AG09319 (cell line): ENCODE measurements at places on chromosomes 7 and 10.

DNA sequence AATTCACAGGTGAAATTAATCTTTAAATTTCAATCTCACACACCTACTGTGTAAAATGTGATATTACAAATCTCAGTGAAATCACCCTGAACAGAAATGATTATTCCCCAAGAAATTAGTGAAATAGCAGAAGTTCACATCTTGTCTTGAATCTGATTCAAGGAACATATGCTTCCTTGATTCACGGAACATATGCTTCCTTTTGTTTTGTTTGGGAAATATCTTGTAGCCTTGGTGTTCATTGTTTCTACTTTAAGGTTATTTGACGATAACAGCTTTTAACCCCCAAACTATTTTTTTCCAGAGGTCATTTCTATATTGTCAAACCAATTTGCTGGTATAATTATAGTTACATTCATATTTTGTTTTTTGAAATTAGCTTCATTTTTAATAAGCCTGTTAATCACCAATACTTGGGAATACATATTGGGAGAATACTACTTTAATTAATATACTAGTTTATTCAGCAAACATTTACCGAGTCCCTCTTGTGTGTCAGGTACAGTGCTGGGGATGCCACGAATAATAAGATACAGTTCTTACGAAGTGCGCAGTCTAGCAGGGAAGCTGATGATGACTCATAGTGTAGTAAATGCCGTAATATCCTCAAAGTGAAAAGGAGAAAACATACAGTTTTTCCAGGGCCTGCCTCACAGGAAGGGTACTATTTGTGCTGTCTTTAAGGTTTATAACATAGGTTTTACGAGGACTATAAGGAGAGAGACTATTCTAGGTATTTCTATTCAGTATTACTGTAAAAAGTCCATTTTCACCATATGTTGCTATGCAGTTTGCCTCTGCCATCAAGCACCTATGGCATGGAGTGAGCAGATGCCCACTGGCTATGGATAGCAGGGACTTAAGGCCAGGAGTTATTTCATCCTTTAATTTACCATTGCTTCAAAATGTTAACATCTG, 32.5 kb downstream of the PRKAR2B start:
- DNase-seq, result no peak

GRCh38 chr10:94010886-94011285, 17.2 kb downstream of the PLCE1 start:
- DNase-seq, result no peak

DNA sequence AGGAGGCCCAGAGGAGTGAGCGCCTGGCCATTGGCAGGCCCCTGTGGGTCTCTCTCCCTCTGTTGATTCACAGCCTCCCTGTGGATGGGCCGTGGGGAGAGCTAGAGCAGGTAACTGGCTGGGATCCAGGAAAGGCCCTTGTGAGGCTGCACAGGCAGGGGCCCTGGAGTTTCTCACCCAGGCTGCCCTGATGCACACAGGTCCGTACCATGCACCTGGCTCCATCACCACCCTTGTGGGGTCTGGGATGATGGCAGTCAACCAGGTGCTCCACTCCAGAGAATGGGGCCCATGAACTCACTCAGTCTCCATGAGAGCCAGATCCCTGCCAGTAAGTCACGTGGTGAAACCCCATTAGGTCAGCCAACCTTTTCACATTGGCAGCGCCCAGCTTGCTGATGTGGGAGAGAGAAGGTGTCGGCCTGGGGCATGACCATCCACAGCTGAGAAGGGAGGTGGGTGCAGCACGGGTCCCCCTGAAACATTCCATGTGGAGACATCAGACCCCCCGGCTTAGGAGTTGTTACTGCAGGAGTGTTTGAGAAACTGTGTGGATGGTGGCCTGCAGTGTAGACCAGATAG, 320.8 kb downstream of the ADARB2 start:
- DNase-seq, result no peak

GRCh38 chr10:44195112-44196007, 189.5 kb downstream of the CXCL12 start:
- peak; percentile 88 for DNase-seq

DNA sequence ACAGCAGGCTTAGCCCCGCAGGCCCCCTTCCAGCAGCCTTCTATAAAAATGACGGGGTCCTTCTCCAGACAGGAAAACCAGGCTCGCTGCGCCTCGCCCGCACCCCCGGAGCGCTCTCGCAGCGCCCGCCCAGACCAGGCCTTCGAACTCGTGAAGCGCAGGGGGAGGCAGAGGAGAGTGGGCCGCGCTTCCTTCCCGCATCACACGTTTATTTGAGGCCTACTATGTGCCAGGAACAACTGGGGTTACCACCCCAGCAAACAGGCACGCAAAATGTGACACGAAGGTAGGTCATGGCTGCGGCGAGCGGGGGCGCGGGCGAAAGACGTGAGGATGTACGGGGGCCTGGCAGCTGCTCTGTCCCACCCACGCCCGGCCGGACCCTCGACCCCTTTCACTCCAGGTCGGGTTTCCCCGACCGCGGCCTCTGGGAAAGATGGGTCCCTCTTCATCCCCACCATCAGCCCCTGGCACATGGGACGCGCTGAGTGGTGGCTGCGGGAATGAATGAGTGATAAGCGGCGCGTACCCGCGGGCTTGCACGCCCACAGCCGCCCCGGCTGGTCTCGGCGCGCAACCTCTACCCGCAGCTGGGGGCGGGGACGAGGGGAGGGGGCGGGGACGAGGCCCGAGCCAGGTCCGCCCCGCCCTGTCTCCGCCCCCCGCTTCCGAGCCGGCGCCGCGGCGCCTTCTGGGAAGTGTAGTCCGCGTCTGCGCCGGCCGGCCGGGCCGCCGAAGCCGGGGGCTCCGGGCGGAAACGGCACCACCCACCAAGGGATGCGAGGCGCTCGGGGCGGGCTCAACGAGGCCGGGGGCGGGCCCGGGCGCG, 59.1 kb downstream of the ZNF467 start:
- peak; percentile 61 for DNase-seq

DNA sequence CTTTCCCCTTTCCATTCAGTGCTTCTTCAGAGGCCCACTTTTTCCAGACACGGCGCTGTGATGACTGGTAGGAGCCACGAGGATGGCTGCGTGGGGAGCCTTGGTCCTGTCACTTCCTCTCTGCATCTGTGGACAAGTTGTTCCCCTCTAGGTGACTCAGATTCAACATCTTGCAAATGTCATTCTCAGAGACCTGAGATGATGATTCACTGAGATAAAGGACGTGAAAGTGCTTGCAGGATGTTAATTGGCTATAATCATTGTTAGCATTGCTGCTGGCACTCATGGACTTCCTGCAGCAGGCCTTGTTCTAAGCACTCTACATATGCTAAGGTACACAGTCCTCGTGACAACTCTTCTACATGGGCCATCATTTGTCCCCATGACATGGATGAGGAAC, 489.8 kb upstream of the ZMIZ1 start:
- no peak for DNase-seq

GRCh38 chr7:95322854-95323253, 1.5 kb downstream of the PON1 start:
- no peak for DNase-seq

DNA sequence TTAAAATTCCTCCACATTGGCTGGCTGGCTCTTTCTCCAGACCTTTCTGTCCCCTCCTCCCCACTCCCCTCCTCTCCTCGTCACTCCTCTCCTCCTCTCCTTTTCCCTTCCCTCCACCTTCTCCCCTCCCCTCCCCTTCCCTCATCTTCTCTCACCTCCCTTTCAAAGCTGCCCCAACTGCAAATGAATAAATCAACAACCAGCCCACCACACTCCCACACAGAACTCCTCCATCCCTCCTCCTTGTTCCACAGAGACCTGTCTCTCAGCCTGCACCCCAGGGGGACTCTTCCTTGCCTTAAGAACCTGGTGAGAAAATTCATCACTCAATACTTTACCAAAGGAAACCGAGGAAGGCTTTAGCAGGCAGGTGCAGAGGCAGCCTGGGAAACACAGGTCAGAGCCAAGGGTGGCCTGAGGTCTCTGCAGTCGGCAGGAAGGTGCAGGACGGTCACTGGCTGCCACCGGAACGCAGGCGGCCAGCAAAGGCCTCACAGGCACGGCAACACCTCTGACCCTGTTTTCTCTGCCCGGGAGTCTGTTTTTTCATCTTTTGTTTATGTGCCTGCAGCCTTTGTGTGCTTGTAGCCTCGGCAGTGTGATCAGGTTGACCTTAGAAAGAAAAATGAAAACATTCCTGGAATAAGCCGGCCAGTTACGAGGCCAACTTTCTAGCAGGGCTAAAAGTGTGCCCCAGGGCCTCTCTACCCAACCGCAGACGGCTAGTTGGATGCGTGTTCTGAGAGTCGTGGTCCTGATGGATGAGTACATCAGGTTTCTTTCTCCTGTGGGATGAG, 207.6 kb upstream of the KLF6 start:
- no peak for DNase-seq

- DNase-seq, result no peak
These were observed 35.3 kb upstream of the SPOCK2 start for GRCh38 chr10:72123616-72124015.

DNA sequence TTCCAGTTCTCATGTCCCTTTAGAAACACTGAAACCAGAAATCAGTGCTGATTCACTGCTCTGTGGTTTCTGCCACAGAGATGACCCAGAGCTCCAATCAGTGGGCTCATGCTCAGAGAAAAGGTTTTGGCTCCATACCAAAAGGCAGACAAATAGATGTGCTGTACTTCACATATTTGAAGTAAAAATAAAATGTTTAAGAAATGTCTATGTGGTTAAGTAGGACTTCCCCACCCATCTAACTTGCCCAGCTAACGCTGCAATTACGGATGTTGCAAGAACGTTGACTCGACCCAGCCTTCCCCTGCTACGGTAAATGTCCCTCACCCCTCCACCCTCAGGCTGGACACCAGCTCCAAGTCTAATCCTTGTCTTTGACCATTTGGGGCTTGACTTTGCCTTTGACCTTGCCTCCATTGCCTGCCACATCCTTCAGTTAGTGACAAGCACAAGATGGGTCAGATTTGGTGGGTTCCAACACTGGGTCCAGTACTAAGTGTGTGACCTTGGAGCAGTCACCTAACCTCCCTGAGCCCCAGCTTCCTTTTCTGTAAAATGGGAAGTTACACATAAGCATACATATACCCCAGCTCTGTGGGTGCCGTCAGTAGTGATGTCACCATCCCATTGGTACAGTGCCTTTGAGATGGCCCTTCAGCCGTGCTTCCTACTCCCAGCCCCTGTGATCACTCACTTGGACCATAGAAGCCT, 95.8 kb downstream of the CHST15 start:
- DNase-seq, result peak; percentile 96

DNA sequence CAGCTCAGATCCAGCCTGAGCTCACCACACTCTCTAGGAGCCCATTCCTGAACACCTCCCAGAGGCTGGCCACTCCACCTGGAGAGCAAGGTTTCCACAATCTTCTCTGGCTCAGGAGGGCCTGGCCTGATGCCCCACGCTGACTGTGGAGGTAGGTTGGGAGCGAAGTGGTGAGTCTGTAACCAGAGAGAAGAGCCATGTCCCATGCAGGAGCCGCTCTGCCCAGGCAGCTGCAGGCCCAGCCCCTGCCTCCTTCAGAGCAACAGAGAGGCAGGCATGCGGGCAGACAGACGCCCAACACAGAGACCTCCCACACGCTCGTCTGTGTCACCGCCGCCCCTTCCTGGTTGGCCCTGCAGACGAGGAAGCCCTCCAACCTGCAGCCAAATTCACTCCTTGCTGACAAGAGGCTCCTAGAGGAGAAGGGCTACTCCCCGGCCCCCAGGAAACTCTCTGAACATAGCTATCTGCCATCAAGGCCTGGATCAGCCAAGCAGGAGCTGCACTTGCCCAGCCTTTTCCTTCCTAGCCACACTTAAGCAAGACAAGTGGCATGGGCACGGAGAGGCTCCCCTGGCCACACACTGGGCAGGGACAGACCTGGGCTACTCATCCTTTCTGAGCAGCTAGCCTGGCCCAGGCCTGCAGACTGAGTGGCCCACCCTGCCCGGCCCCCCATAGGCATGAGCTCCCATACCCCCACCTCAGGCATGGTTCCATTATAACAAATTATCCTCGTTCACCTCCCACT, 101.9 kb downstream of the GRID1 start:
- no peak for DNase-seq

GRCh38 chr10:96304230-96304629, at the start of gene DNTT:
DNTT (plus strand) TSS chr10:96304434; CDS start chr10:96304498, 64 bp downstream.
- no peak for DNase-seq

GRCh38 chr7:107387128-107387527, 82.7 kb upstream of the GPR22 start:
- DNase-seq, result no peak

GRCh38 chr7:128266883-128267594, 26.0 kb downstream of the LEP start:
- DNase-seq, result peak; percentile 28

DNA sequence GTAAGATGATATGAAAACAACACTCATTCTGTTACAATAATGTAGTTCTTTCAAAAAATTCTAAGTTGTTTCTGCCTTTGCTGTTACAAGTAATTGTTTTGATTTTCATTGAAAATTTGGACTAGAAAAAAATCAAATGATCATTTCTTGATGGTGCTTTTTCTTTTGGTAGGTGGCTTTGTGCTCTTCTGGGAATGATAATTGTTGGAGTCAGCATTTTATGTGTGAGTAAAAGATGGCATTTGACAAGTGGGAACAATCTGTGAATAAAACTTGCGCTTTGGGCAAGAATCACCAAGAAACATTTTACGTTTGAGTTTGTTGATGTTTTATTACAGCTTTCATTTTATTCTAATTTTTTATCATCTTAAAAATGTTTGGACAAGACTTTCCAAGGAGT, 25.9 kb downstream of the SLC18A2 start:
- no peak for DNase-seq

DNA sequence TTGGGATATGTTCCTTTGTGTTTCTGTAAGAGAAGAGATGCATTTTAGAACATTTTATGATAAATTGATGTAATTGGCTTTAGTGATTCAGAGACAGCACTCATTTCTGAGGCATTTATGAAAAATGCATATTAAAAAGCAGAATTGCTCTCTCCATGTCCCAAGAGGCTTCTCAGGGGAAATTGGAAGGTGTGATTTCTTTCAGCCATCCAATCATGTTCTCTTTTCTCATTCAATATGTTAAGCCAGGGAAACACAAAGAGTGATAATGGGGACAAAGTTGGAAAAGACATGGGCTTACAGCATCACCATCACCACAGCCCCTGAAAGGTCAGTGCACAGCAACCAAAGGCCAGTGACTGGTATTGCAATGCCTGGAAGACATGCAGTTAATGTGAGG, 129.9 kb upstream of the COL1A2 start:
- DNase-seq, result no peak

GRCh38 chr7:36484265-36484664, 94.6 kb downstream of the ANLN start:
- no peak for DNase-seq

DNA sequence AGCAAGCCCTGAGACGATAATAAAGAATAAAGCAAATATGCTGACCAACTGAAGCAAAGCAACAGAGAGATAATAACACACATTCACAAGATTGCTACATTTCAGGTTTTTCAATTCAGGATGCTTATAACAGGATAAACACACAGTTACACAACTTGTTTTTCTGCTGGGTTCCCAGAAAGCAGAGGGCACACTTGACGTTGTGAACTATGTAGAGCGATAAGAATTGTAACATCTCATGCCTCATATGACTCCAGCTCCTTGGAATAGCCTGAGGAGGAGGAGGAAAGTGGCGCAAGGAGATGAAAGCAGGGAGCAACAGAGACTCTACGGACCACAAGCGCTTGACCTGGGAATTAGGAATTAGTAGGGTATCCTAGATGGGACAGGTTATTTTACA, 201.7 kb downstream of the SKAP2 start:
- no peak for DNase-seq

- no peak for DNase-seq
These were observed 7.8 kb downstream of the NPS start for GRCh38 chr10:127556916-127557315.

GRCh38 chr7:156196649-156197048, 384.4 kb upstream of the SHH start:
- DNase-seq, result no peak
